ENCODE measurements at places on chromosomes 2 and 18.

GRCh38 chr18:67634631-67635338 is 118.3 kb upstream of the DSEL start:
- DNase-seq, result no peak

DNA sequence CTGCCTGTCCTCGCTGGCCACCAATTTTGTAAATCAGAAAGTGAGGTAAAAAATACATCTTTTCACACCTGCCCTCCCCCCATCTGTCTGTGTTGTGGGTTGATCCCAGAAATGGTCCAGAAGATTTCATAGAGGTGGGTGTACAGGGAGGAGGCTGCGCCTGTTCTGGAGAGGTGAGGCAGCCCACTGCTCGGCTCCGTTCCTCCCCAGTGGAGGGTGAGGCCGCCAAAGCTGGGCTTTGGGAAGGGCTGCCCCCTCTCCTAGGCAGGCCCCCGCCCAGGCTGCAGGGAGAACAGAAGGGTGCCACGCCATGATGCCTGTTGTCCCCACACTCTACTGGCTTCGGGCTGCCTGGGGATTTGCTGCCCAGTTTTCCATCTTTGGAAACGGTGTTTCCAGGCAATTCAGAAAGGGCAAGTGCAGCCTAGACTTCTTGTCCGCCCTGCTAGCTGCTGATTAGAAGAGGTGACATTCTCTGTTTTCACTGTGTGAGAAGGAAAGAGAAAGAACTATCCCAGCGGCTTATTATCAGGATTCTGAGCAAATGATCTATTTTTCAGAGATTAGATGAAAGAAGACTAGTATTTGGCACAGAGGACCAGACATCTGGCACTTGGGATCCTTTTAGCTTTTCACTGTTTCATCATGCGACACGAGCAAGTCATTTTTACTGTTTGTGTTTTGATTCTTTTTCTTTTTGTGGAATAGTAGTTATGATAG is 18.7 kb downstream of the SMARCAL1 start:
- no peak for DNase-seq

DNA sequence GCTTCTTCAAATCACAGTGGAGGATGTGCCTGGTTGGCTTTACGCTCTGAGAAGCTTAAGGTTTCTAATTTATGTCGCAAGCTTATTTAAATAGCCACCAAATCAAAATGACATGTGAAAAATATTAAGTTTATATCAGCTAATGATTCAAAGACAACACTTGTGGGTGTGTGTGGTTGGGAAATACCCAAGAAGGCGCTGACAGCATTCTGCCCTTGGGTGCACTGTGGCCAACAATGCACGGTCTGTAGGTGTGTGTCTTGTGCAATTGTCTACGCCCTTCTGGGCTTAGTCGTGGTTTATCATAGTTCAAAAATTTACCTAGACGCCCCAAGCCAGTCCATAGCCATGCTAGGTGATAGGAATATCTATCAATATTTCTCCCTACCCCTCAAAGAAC is 60.9 kb downstream of the KCTD1 start:
- DNase-seq, result no peak

DNA sequence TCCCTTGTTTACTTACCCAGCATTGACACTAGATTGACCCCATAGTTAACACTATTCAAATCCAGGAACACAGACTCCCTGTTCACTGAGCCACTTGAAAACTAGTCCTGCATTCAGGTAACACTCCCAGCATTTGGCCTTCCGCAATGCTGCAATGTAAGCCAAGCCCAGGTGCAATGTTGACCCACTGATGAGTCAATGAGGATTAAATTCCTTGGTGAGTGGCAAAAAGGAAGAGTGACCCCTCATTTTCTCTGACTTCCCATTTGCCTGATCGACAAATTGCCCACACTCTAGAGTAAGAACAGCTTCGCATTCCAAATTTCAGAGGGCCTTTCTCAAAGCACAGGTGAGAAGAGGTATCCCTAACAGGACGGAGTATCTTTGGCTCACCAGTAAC is 251.9 kb downstream of the FBXO15 start:
- DNase-seq, result no peak
